Activated CD4-positive, alpha-beta T cell treated with anti-CD3 and anti-CD28 coated beads, Interleukin-2, amount 10 ng/mL, durations not matched to agents 24 days and 14 days (primary cell): ENCODE measurements at places on chromosomes 7 and 10. TPM values are rescaled to one million over a fixed set of nuclear protein-coding genes. Genes with fewer than 3 reads are reported as not detected.

DNA sequence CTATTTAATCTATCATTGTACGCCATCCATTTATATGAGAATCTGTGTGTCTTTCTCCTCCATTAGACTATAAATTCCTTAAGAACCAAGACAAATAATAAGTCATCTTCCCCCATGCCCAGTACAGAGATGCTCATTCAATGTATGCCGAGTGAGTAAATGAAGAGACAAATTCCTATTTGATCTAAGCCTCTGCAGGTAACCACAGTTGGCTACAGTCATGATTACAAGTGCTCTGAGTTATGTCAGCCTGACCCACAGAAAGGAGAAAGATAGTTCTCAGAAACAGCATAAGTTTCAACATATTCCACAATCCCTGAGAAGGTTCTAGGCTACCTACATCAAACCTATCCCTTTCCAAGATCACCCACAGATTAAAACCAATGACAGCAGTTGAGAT, 46.1 kb downstream of the MPP7 start:
- H3K27me3 ChIP-seq, result peaks cover 4% of the 10 kb centered on the region
- H3K4me1 ChIP-seq, result peaks cover 5% of the 10 kb centered on the region
- no peaks in the 10 kb centered on the region for H3K36me3 ChIP-seq

- H3K4me1 ChIP-seq, result peaks cover 2% of the 10 kb centered on the region
- no peak overlapping the region for H3K4me3 ChIP-seq
- H3K36me3 ChIP-seq, result peaks cover 64% of the 10 kb centered on the region
- no peak overlapping the region for H3K27ac ChIP-seq
- H3K27me3 ChIP-seq, result no peaks in the 10 kb centered on the region
These were observed 69.8 kb upstream of the GNA12 start for GRCh38 chr7:2913760-2914387.

- no peaks in the 10 kb centered on the region for H3K36me3 ChIP-seq
- H3K4me1 ChIP-seq, result no peaks in the 10 kb centered on the region
- H3K4me3 ChIP-seq, result no peak overlapping the region
- H3K27me3 ChIP-seq, result no peaks in the 10 kb centered on the region
- DNase-seq, result no peak
- no peak overlapping the region for H3K27ac ChIP-seq
These were observed 719.5 kb downstream of the KCNMA1 start for GRCh38 chr10:76918106-76918505.

DNA sequence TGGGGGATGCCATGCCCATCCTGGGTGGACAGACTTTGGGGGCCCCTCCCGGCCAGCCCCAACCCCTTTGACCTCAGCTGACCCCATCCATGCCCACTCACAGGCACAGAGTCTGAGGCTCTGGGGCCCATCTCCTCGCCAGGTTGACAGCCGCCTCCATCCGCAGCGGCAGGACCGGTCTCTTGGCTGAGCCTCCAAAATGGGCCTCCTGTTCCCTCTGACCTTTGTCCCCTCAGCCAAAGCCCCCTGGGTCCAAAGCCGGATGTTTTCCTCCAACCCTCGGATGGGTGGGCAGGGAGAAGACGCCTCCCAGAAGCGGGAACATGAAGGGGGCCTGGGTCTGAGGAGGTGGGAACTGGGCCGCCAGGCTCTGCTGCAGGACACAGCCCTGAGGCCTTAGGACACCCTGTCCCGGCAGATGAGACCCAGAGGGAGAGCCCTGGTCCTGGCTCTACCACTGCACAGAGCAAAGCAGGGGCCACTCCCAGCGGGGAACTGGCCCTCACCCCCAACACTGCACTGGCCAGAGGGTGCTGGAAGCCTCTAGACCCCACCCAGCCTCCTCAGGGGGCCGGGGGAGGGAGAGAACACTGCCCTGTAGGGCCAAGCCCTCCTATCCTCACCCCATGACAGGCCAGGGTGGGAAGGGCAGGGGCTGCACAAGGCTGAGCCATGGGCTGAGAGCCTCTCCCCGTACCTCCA, 12.6 kb downstream of the PDGFA start:
- H3K36me3 ChIP-seq, result no peaks in the 10 kb centered on the region
- H3K4me3 ChIP-seq, result no peak overlapping the region
- no peaks in the 10 kb centered on the region for H3K27me3 ChIP-seq
- H3K27ac ChIP-seq, result no peak overlapping the region
- DNase-seq, result no peak

DNA sequence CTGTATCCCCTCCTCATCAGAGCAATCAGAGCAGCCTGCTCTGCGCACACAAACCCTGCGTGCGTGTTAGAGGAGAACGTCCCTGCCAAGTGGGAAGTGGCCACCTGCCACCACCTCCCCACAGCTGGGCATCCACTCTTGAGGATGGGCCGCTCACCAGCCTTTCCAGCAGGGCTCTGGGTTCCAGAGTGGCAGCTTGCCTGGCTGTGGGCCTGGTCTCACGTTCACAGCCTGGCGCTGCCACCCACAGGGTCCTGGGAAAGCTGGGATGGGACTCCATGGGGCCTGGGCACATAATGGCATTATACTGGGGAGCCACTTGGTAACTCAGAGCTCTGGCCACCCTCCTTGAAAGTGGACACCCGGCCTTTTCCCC, 151.1 kb upstream of the PPP2R2D start:
- H3K36me3 ChIP-seq, result no peaks in the 10 kb centered on the region
- H3K4me3 ChIP-seq, result no peak overlapping the region
- H3K4me1 ChIP-seq, result no peaks in the 10 kb centered on the region
- no peak for DNase-seq
- no peaks in the 10 kb centered on the region for H3K27me3 ChIP-seq

Gene CALML3
- total RNA-seq, result not detected in 2 replicates

Gene HBP1
- 11.0 and 15.1 TPM in 2 replicates for total RNA-seq

Gene NUPR2
- not detected in 2 replicates for total RNA-seq

DNA sequence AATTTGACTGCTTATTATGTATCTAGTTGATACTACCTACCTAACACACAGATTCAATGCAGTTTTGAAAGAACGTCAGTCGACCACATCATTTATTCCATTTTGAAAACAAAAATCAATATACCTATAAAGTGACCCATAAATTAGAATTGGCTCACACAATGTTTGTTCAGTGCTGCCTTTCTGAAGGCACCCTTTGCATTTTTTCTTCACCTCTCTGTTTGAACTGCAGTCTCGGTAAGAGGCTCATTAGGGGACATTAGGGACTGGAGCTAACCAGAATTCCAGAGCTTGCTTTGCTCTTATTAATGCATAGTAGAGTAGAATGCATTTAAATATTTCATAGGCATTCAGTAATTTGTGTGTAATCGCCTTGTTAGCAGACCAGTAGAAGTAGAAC, 234.1 kb downstream of the FOXP2 start:
- H3K27ac ChIP-seq, result no peak overlapping the region
- peaks cover 8% of the 10 kb centered on the region for H3K27me3 ChIP-seq
- H3K4me3 ChIP-seq, result no peak overlapping the region
- no peak for DNase-seq
- no peaks in the 10 kb centered on the region for H3K4me1 ChIP-seq

GRCh38 chr10:36126076-36126475, 484.0 kb upstream of the FZD8 start:
- no peak overlapping the region for H3K4me3 ChIP-seq
- no peaks in the 10 kb centered on the region for H3K36me3 ChIP-seq
- no peak overlapping the region for H3K27ac ChIP-seq
- H3K4me1 ChIP-seq, result no peaks in the 10 kb centered on the region
- no peak for DNase-seq

Gene AVPI1
- 1.1 and 1.3 TPM in 2 replicates for total RNA-seq

- no peak for DNase-seq
- peaks cover 2% of the 10 kb centered on the region for H3K27me3 ChIP-seq
- no peaks in the 10 kb centered on the region for H3K4me1 ChIP-seq
- no peak overlapping the region for H3K4me3 ChIP-seq
- H3K36me3 ChIP-seq, result no peaks in the 10 kb centered on the region
These were observed 400.4 kb upstream of the PODXL start for GRCh38 chr7:131956864-131957263.

DNA sequence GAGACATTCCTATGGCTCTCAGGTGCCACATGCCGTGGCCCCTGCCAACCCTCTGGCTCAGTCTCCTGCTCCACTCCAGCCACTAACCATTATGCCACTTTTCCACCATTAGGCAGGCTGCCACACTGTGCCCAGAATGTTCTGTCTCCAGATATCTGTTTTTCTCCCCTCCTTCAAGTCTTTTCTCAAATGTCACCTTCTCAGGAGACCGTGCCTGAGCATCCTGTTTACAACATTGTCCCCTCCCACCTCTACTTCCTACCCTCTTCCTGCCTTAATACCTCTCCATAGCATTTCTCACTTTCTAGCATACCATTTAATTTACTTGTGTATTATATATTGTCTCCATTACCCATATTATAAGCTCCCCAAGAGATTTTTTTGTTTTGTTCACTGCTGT, 162.5 kb upstream of the LYZL2 start:
- no peaks in the 10 kb centered on the region for H3K27me3 ChIP-seq
- H3K4me3 ChIP-seq, result peak overlapping the region; percentile 64
- peaks cover 38% of the 10 kb centered on the region for H3K4me1 ChIP-seq
- DNase-seq, result peak; percentile 65
- H3K27ac ChIP-seq, result peak overlapping the region; percentile 81

DNA sequence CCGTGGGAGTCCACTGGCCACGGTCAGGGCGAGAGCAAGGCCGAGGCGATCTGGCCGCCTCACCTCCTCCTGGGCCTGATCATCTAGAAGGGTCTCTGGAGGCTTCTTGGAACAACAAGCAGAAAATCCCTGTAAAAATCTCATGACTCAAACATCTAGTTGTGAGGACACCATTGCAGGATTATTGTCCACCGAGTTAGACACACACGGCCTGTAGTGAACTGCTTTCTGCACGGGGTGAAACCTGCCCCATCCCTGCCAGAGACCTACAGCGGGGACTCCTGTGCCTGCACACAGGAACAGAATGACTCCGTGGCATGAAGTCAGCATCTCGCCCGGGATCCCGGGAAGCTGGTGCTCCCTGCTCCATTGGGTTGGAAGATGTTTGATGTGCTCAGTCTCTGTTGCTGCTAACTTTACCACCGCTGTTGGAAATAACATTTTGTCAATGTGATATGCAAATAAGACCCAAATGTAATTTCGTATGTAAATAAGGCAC, 267.0 kb upstream of the TCERG1L start:
- no peaks in the 10 kb centered on the region for H3K36me3 ChIP-seq
- DNase-seq, result no peak
- no peaks in the 10 kb centered on the region for H3K27me3 ChIP-seq
- H3K4me1 ChIP-seq, result no peaks in the 10 kb centered on the region
- no peak overlapping the region for H3K27ac ChIP-seq

Gene FLNC
- 0.02 and 0.09 TPM in 2 replicates for total RNA-seq

GRCh38 chr7:133575726-133576440, 323.0 kb downstream of the EXOC4 start:
- H3K4me1 ChIP-seq, result no peaks in the 10 kb centered on the region
- DNase-seq, result no peak
- no peak overlapping the region for H3K27ac ChIP-seq
- peaks cover 2% of the 10 kb centered on the region for H3K36me3 ChIP-seq
- H3K4me3 ChIP-seq, result no peak overlapping the region

DNA sequence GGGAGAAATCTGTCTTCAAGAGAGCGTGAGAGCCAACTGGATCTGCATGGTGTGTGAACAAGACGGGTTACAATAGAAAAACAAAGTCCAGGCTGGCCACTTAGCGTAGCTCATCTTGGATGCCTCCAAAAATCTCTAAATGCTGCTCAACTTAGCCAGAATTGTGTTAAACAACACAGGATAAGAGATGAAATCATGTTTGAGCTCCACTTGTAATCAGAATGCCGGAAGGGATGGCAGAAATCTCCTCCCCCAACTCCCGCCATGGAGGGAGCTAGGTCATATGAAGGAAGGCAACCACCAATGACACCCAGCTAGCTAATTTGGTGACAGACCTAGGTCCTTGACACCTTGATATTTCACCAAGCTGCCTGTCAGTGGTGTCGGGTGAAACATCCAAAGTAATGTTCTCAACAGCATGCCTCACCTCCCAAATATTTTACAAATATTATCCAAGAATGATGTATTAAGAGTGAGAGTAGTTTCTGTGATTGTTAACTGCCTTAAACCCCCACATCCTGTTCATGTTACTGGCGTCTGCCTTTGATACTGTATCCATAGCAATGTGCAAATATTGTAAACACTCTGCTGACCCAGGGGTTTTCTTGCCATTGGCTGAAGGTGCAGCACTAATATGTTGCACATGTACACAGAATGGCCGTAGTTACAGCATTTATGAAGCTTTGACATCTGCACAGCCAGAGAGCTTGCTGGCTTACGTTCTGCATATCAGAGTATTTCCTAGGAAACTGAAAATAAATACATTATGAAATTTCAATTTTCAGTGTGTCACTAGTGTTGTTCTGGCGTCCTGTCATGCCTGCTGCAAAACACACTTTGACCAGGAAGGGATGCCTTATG, 25.8 kb downstream of the TMEM254 start:
- H3K27me3 ChIP-seq, result peaks cover 10% of the 10 kb centered on the region
- no peak overlapping the region for H3K27ac ChIP-seq
- no peak overlapping the region for H3K4me3 ChIP-seq
- H3K4me1 ChIP-seq, result no peaks in the 10 kb centered on the region

- H3K27ac ChIP-seq, result no peak overlapping the region
- no peak overlapping the region for H3K4me3 ChIP-seq
- peaks cover 36% of the 10 kb centered on the region for H3K4me1 ChIP-seq
- H3K27me3 ChIP-seq, result no peaks in the 10 kb centered on the region
These were observed 8.7 kb downstream of the WBP1L start for GRCh38 chr10:102752266-102752930.

- H3K4me1 ChIP-seq, result peaks cover 49% of the 10 kb centered on the region
- H3K4me3 ChIP-seq, result no peak overlapping the region
- peaks cover 62% of the 10 kb centered on the region for H3K36me3 ChIP-seq
- no peaks in the 10 kb centered on the region for H3K27me3 ChIP-seq
- peak overlapping the region; percentile 49 for H3K27ac ChIP-seq
These were observed 33.4 kb downstream of the XPNPEP1 start for GRCh38 chr10:109889867-109890266.

GRCh38 chr7:38291117-38291647, 17.7 kb upstream of the TARP start:
- no peaks in the 10 kb centered on the region for H3K4me1 ChIP-seq
- no peaks in the 10 kb centered on the region for H3K36me3 ChIP-seq
- DNase-seq, result no peak
- H3K27me3 ChIP-seq, result no peaks in the 10 kb centered on the region
- no peak overlapping the region for H3K4me3 ChIP-seq

Gene BICC1
- not detected in 2 replicates for total RNA-seq

DNA sequence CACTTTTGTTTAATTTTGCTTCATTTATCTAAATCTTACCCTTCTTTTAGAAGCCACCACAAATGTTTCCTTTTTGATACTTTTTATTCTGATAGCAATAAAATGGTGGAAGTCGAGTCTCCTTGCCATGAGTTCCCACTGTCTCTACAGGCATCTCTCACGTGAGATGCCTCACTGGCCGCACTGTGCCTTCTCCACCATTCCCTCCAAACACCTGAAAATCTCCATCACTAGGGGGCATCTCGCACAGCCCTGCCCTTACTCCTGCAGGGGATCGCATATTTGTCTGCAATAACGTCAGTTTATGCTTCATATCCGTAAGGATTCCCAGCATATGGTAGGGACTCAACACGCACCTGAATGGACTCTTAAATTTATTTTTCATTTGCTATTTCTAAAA, 56.3 kb upstream of the NCAPG2 start:
- DNase-seq, result peak; percentile 67
- no peak overlapping the region for H3K4me3 ChIP-seq
- H3K27me3 ChIP-seq, result no peaks in the 10 kb centered on the region
- peaks cover 68% of the 10 kb centered on the region for H3K36me3 ChIP-seq
